Articular chondrocyte of knee joint (primary cell): ENCODE measurements at places on chromosomes 16 and 17. TPM values are rescaled to one million over a fixed set of nuclear protein-coding genes. Genes with fewer than 3 reads are reported as not detected.

CX3CL1 gene
- 0.65 and 1.5 TPM in 2 replicates for total RNA-seq

PRSS36 gene
- total RNA-seq = 0.22 and 0.91 TPM in 2 replicates

KRTAP4-6 gene
- not detected in 2 replicates for total RNA-seq

SLC5A11 gene
- total RNA-seq = not detected in 2 replicates

USP10 gene
- 47.2 and 55.6 TPM in 2 replicates for total RNA-seq
